ENCODE measurements at places on chromosomes 2 and 18.

- DNase-seq = no peak
Observed at GRCh38 chr2:203804764-203805485, 62.6 kb upstream of the CTLA4 start.

GRCh38 chr2:207149249-207150213 is 16.2 kb downstream of the KLF7 start:
- no peak for DNase-seq

- DNase-seq = no peak
Observed at GRCh38 chr18:62878305-62878704, 163.0 kb downstream of the PHLPP1 start.

DNA sequence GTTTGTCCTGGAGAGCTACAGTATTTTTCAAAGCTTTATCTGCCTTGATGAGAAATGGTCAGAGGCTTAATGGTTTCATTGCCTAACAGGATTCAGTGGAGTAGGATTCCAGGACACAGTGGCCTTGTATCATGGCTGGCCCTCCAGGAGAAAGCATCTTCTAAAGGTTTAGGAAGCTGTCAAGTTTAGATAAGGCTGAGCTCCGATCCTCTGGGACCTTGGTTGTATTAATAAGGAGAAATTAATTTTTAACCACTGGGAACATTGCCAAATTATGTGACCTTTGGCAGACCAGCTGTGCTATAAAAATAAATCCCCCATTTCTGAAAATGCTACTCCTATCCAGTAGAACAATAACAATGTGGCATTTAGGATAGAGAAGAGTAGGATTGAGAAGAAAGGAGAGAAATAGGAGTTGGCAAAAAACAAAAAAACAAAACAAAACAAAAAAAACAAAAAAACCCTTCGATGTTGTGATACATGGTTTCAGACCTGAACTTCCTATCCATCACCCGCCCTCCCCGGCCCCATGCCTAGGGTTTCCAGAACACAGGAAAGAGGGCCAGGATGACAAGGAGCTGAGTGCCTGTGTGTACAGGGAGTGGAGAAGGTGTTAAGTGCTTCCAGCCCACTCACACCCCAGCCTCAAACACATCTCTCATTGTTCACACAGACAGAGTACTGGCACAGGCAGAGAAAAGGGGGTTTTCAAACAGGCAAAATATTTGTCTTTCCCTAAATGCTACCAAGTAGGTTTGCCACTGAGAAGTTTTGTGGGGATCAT is 6.3 kb downstream of the NRP2 start:
- no peak for DNase-seq

DNA sequence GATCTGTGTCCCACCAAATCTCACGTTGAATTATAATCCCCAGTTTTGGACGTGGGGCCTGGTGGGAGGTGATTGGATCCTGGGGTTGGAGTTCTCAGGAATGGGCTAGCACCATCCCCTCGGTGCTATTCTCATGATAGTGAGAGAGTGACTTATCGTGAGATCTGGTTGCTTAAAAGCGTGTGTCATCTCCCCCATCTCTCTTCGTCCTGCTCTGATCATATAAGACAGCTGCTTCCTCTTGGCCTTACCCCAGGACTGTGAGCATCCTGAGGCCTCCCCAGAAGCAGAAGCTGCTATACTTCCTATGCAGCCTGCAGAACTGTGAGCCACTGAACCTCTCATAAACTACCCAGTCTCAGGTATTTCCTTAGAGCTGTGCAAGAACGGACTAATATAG is 163.7 kb upstream of the NDUFV2 start:
- no peak for DNase-seq

DNA sequence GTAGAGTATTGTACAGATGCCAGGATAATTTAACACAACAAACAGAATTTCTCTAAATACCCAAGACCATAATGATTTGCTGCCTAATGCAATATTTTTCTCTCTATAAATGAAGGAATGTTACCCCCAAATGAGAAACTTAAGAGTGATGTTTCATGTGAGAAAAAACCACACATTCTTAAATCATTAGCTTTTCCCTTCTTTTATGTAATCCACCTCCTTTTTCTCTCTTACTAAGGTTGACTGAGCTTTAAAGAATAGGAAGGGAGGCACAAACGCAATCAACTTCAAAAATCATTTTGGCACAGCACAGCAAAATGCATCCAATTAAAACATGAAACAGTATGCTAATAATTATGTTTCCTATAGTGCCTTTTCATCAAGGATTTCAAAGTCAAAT is 698.1 kb upstream of the CDH2 start:
- no peak for DNase-seq

- DNase-seq = no peak
Observed at GRCh38 chr2:157415591-157416101, 28.2 kb downstream of the CYTIP start.

GRCh38 chr2:54879598-54880332 is 156.3 kb downstream of the EML6 start:
- no peak for DNase-seq

DNA sequence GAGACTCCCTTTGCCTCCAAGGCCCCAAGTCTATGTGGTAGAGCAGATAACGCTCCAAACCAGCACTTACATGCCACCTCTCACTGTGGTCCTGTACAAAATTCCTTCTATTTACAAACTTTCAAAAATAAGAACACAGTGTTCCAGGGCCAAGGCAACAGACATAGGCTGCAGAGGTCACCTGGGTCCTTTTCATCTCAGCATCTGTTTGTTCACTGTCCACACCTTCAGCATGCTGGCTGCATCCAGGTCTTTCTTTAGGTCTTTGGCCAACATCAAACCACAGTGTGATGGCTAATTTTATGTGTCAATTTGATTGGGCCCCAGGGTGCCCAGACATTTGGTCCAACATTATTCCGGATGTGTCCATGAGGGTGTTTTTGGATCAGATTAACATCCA is 20.0 kb upstream of the INO80C start:
- no peak for DNase-seq

DNA sequence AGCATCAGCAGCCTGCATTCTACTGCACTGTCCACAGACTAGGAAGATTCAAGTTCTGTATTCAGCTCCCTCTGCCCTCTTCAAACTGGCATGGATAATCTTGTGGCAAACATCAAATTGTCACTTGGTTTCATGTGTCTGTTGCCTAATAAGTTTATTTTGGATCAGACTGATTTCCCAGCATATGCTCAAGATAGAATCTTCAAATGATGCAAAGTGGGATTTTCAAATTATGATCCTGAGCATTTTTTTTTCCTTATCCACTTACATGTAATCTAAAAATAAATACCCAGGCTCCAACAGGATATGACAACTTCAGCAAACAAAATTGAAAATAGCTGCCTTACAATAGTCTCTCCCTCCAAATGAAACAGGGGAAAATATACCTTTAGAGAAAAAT is 160.9 kb upstream of the VRK2 start:
- DNase-seq = no peak

Measured in LoVo (cell line).